ENCODE measurements at places on chromosomes 13 and 19.

DNA sequence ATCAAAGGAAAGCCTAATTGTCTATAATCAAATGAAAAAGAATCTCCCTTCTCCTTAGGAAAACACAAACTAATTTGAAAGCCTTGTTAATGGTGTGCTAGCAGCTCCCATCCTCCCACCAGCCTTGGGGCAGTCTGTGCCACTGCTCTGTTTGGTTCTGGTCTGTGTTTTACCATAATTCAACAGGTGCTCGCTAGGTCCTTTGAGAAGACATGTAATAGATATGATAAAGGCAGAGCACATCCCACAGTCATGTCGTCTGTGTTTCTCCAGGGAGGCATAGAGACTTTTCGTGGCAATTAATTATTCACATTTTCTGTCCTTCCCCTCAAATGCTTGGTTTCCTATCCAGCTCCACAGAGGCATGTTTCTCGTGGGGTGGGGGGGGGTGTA lies 23.8 kb downstream of the FAM124A start:
- DNase-seq = no peak

DNA sequence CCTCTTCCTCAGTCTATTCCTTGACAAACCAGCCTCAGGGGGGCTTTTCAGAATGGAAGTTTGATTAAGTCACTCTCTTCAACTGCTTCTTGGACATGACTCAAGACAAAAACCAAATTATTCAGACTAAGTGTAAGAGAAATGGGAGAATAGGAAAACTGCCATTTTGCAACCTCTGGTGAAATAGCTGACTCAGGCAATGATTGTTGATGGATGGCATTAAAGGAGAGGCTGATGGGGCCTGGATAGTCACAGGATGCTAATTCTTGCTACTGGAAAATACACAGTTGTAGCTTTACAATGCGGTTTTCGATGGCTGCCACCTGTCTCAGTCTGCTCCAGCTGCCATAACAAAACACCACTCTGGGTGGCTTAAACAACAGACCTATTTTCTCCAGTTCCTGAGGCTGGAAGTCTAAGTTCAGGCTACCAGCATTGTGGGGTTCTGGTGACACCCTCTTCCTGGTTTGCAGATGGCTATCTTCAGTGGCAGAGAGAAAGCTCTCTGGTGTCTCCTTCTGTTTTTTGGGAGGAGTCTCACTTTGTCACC lies 6.1 kb downstream of the NOSIP start:
- no peak for DNase-seq

DNA sequence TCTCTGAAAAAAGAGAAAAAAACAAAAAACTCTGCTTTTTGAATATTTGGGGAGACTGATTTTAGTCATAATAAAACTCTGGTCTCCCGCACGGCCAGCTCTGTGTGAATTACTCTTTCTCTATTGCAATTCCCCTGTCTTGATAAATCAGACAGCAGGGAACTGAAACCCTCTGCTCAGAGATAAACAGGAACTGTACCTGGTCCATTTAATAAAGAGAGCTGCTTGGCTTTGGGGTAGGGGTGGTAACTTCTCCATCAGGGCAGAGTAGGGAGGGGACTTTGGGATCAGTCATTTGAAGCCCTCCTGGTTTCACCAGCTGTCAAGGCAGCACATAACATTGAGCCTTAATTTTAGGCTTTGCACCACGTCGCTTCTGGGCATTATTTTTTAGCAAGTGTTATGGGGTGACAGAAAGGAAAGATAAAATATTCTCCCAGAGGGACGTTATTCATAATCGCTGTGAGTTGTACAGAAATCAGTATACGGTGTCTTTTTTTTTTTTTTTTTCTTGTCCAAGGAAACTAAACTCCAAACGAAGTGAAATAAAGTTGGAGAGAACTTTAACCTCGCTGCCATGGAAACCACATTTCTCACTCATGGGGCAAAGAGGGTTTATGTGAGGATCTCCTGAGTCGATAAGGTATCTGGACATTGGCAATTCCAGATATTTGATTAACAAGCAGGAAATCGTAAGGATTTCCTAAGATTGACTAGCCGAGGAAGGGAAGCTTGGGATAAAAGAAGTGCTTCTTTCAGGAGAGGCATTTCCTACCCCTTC lies 99.0 kb upstream of the MRI1 start:
- DNase-seq = no peak

DNA sequence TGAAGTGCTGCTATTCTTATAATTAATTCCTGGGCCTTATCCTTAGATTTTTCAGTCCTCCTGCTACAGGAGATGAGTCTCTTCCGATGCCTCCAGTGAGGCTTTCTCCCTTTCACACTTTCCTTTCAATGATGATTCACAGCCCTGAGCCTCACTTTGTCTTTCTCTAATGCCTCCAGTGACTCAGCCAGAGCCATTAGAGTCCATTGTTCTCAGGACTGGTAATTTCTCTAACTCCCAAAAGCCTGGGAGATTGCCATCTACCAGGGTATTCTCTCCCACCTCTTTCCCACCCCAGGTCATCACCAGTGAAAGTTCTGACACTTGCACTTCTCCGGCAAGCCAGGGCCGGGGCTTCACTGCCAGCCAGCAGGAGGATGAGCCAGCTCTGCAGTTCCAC lies 49.6 kb upstream of the ARGLU1 start:
- DNase-seq = no peak

- no peak for DNase-seq
Observed at GRCh38 chr19:28292822-28293500, 920.0 kb downstream of the UQCRFS1 start.

- DNase-seq = no peak
Observed at GRCh38 chr13:85266771-85267170, 532.4 kb downstream of the SLITRK6 start.

Data from stimulated activated CD4-positive, alpha-beta T cell treated with anti-CD3 and anti-CD28 coated beads, Interleukin-1b, Interleukin-23, amount 100 ng/mL, for 1 hour (primary cell).